Skeletal muscle cell (primary cell): ENCODE measurements at places on chromosomes 5 and 9.

DNA sequence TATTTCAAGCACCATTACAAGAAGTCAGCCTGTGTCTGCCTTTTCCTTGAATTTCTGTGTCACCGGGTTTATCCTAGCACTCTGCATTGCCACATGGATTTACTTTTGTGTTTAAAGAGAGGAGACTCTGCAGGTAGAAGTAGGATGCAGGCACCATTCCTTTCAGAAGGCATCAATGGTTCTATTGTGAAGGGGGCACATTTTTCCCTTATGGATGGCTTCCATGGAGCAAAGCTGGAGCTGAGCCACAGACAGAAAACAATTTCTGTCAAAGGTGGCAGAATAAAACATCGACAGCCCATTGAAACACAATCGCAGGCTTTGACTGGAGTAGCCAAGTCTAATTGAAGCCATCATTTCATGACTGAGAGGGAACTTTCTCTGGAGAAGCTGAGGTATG, 288.0 kb upstream of the ANKH start:
- DNase-seq: no peak

DNA sequence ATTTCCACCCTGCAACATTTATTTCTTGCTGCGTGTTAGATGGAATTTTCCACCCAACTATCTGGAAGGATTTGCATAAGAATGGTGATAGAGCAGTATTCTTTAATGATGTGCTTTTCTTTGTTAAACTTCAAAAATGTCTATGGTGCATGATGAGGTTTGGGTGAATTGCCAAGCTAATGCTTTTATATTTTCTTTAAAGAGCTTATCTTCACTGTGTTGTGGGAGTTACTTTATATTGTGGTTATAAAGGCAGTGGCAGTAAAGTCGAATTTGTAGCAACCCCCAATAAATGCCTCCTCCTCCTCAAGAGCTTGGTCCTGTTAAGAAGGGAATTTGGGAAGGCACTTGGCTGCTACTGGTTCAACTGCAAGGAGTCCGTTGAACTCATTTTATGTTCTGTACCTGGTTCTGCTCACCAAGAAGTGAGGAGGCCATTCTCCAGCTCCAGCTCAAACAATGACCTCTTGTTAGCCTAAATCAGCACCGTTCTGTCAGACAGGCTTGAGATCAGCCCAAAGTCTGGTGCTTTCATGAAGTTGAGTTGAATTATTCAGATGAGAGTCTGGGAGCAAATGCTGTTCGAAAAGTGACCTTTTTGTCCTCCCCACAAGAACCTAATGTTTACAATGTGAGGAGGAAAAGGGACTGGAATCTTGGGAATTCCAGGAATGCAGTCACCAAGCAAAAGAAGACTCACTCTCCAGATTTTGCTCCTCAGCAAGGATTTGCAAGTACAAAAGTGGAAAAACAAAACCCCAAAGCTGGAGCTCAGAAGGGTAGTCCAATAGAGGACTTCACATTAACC, 217.0 kb downstream of the TMEM38B start:
- no peak for DNase-seq

DNA sequence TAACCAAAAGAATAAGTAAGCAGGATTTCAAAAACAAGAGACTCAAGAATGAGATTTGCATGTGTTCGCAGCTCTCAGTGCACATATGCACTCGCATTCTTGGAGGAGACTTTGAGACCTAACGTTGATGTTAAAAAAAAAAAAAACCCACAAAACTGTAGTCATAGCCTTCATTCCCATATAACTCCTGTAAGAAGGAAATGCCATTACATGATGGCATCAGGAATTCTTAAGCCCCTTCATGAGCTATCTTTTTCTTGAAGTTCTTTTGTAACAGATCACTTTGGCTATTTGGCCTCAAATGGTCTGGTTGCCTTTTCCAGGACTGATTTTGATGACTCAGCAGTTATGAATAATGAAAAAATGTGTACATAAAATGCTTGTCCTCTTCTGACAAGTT, 113.8 kb downstream of the ALDH1A1 start:
- DNase-seq: no peak

- DNase-seq: no peak
Observed at GRCh38 chr5:82397741-82398320, 119.7 kb upstream of the RPS23 start.

DNA sequence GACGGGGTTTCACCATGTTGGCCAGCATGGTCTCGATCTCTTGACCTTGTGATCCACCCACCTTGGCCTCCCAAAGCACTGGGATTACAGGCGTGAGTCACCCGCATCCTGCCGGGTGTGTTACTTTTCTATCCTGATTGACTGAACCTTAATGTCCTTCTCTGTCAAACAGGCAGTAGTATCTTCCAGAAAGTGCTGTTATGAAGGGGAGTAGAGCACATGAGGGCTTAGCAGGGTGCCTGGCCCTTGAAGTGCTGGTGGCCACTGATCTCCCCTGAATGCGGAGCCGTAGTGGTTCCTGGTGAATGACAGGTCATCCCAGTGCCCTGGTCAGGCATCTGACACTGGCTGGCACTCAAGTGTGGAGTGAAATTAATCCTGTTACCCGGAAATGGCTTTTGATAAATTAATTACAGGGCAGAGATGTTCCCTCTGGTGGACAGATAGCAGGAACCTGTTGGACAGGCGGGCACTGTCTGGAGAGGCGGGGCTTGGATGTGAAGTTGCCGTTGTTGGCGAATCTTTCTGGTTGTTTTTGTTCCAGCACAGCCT, 28.4 kb downstream of the PRRC2B start:
- DNase-seq: no peak
